ENCODE measurements at places on chromosomes 5 and 9.

- no peak for DNase-seq
These were observed 28.3 kb upstream of the PAX5 start for GRCh38 chr9:37062336-37062735.

- no peak for DNase-seq
These were observed 584.7 kb downstream of the EBF1 start for GRCh38 chr5:158514986-158515359.

DNA sequence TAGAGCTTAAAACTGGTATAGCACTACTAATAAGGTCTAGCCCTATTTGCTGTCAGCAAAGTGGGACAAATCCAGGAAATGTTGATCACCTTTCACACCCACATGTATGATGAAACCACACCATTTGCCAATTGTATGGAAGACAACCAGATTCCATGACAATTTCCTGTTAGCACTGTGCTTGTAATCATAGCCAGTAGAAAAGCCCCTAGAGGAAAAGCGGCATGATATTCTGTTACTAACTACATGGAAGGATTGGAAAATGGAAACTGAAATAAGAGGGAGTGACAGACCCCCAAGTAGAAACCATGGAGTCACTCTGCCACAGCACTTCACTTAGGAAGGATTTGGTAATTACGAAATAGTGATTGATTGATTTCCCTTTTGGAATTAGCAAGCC is 923 bp downstream of the SPATA6L start:
- no peak for DNase-seq

- no peak for DNase-seq
These were observed 165.5 kb downstream of the RORB start for GRCh38 chr9:74662674-74663073.

GRCh38 chr9:250039-250438 is 35.4 kb downstream of the DOCK8 start:
- no peak for DNase-seq

DNA sequence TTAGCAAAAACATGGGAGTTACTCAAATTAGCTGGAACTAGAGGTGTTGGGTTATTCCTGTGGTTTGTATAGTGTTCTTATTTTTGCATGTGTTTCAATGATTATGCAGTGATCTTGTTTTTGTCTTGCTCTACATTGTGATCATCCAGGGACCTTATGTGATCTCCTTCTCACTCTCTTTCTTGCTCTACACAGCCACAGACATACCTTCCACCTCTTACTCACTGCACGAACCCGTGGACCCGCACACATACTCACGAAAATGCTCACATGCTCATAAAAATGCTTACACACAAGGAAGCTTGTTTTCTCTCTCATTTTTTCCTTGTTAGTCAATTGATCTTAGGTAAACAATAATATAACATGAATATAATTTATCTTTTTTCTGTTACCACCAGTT is 187.1 kb downstream of the KDM4C start:
- no peak for DNase-seq

DNA sequence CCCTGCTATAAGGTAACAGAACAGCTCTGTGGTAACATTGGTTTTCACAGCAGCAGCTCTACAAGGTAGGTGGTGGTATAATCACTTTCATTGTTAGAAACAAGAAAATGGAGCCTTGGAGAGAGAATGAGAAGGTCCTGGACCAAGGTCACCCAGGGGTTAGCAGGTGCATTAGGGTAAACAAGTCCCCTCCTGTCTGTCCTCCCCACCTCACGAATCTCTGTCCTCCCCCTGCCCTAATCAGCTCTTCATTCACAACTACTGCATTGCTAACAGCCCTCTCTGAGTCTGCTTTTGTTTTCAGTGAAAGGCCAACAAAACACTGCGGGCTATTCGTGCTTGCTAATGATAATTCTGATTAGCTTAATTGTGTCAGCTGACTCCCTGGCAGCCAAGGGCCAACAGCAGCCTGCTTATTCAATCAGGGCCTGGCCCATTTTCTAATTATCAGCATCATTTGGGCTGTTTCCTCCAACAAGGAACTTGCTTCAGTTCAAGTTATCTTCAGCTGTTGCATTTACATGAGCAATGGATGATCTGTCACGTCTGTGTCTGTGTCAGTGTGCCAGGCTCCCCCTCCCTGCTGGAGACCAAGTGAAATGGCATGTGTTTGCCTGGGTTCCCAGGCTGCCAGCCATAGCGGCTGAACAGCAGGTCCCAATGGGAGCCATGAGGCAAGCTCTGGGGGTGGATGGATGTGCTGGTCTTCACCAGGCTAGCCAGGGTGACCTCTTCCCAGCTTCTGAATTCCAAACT is 56.7 kb upstream of the EQTN start:
- peak; percentile 57 for DNase-seq

GRCh38 chr9:93376411-93376810 is 75.1 kb upstream of the FAM120A start:
- no peak for DNase-seq

DNA sequence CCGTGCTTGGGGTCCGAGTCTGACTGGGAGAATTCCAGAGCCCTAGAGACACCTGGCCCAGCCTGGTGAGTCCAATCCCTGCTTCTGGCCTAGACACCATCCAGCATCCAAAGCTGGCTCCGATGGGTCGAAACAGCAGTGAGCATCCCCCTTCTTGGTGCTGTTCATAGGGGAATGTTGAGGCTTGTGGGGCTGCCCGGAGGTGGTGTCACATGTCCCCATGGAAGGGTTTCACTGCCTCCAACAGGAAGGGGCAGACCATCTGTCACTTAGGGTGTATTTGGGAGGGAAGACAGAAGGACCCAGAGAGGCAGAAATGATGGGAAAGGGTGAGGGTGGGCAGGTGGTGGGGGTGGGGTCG is 13.9 kb downstream of the C9orf50 start:
- no peak for DNase-seq

GRCh38 chr5:32163785-32164184 is 10.3 kb downstream of the GOLPH3 start:
- no peak for DNase-seq

DNA sequence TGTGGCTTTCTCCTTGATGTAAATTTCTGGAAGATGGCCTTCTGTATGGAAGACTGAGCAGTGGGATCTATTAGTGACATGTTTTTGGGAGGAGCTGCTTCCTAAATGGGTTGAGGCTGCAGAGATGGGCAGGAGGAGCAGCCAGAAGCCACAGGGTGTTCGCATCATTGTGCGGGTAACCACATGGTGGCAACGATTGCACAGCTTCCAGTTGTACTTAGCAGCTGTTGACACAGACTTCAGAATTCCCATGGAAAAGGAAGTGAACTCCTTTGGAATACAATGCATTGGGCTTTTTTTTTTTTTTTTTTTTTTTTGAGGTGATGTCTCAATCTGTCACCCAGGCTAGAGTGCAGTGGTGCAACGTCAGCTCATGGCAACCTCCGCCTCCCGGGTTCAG is 297.3 kb downstream of the NR3C1 start:
- no peak for DNase-seq

GRCh38 chr5:159555084-159555483 is 224.8 kb upstream of the IL12B start:
- no peak for DNase-seq

GRCh38 chr9:33850677-33851076 is 33.7 kb downstream of the UBE2R2 start:
- DNase-seq, result no peak

DNA sequence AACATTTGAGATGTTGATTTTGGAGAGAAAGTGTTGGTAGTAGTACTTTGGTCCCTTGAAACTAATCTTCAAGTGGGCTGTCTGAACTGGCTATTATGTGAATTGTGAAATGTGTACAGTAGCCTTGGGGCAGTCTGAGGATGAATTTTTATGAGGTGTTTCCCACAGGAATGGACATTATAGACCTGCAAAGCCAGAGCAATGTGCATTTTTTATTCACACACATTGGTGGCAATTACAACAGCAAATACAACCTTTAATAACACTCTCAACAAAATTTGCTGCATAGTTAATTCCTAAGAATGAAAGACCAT is 147.0 kb downstream of the PAM start:
- DNase-seq, result no peak

- DNase-seq, result no peak
These were observed 2.2 kb downstream of the RAD1 start for GRCh38 chr5:34913072-34913471.

- DNase-seq, result no peak
These were observed 14.0 kb downstream of the IRGM start for GRCh38 chr5:150860246-150860821.

DNA sequence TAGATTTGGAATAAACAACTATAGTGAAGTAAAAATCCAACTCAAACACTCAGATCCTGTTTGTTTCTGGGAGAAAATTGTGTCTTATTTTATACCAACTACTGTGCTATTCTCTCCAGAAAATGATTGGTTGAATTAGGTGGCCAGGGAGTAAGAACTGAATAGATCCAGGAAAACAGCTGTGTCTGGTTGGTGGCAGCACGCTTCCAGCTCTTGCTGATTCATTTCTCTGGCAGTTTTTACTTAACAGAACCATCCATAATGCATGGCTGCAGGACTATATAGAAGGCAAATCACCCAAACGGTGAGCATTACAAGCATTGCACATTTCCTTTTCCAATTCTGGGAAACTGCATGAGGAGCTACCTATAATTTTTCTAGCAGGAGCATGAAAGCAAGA is 29.5 kb downstream of the DMAC1 start:
- DNase-seq, result no peak

DNA sequence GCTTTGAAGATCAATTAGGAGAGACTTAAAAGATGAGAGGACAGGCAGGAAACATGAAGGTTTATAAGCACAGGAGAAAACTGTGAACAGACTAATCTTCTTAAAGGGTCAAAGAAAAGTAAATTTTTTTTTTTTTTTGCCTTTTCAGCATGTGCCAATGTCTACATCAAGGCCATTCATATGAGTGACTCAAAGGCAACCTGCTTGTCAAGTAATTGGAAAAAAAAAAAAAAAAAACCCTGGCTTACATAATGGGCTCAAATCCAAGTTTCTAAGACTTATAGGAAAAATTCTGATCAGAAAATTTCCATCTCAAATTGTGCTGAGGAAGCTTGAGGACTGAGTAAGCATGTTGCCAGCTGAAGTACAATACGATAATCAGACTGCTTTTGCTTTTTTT is 15.9 kb downstream of the PPP2R2B start:
- no peak for DNase-seq

- no peak for DNase-seq
These were observed 2.5 kb upstream of the RANBP3L start for GRCh38 chr5:36304095-36304805.

GRCh38 chr9:124457079-124457886 is 7.0 kb downstream of the ADGRD2 start:
- DNase-seq, result no peak

DNA sequence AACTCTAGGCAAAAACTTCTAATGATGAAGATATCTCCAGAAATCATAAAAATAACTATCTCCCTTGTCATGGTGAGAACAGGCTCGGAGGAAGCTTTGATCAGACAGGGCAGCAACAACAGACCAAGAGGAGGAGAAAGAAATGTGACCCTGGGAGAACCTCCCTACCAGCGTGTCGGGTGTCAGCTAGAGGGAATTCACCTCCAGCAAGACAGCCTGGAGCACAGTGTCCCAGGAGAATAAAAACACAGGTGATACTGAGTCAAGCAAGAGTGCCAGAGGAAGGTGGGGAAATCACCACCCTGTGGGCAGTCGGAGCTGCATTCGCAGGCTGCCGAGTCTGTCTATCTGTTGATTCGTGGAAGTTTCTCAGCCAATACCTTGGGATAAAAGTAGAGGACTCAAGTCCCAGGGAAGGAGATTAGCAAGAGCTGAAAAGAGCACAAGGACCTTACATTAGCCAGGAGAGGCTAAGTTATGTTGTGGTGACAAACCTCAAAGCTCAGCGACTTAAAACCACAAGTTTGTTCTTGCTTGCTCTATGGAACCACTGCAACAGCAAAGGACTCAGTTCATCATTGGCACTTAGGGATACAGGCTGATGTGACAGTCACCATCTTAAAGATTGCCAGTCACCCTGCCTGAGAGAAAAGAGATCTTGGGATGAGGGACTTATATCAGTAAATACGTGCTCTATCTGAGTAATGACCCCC is 598.3 kb downstream of the CCDC171 start:
- DNase-seq, result no peak

DNA sequence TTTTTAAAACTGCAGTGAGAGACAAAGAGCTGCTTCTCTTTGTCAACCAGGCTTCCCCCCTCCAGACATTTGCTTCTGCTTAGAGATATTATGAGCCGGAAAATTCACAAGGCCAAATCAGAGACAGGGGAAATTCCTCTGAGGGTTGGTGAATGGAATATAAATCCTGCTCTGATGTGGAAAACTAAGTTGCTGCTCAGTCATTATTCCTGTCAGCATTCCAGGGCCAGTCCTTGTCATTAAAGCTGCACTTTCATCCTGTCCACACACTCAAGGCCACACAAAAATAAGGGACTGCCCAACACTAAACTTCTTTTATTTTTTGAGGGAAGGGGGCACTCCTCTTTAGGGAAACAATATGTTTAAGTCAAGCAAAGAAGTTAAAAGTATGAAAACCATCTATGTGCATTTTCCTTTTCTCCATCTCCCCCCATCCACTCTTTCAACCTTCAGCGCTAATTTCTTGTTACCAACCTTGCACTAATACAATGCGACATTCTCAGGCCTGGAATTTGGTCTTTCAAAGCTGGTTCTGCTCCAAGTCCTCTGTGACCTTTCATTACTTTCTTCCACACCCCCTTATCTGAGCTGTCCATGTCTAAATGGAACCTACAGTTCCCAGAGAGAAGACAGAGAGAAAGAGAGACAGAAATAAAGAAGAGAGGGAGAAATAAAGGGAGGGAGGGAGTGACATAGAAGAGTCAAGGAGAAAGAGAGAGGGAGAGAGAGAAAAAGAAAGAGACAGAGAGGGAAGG is 118.9 kb upstream of the S1PR3 start:
- no peak for DNase-seq

- DNase-seq, result no peak
These were observed 67.1 kb downstream of the ADAMTS2 start for GRCh38 chr5:179278119-179278518.

GRCh38 chr5:139851558-139851957 is 56.0 kb downstream of the PSD2 start:
- no peak for DNase-seq

GRCh38 chr9:88759364-88759763 is 224.4 kb downstream of the NXNL2 start:
- DNase-seq, result no peak

DNA sequence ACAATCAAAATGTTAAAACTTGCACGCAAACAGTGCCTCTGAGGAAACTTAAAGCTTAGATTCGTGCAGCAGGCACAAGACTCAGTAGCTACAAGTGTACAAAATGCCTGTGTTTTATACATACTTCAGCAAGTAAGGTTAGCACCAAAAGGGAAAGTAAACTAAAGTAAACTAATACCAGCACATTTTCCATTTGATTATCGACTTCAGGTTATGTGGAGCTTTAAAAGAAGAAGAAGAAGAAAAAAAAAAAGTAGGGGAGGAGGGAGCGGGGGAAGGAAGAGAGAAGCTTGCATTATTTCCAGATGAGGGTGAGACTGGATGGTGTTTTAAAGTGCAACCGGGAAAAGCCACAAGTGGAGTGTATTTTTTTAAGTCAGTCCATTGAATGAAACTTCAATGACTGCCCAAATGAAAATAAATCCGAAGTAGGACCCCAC is 596 bp upstream of the ADAMTS6 start:
- no peak for DNase-seq

- peak; percentile 69 for DNase-seq
These were observed 28.8 kb downstream of the TMEM174 start for GRCh38 chr5:73201547-73202513.

GRCh38 chr5:147559749-147560148 is 49.9 kb upstream of the DPYSL3 start:
- DNase-seq, result no peak
